ENCODE measurements at places on chromosomes 16 and 17.

- H3K27me3 ChIP-seq, result peaks cover 5% of the 10 kb centered on the region
- peaks cover 25% of the 10 kb centered on the region for H3K4me1 ChIP-seq
- DNase-seq, result no peak
- no peak overlapping the region for H3K4me3 ChIP-seq
Observed at GRCh38 chr17:65564793-65565192, 3.3 kb upstream of the AXIN2 start.

GRCh38 chr16:10088380-10088793 lies 93.8 kb downstream of the GRIN2A start:
- H3K27ac ChIP-seq, result no peak overlapping the region
- DNase-seq, result no peak
- H3K4me1 ChIP-seq, result no peaks in the 10 kb centered on the region
- no peaks in the 10 kb centered on the region for H3K27me3 ChIP-seq
- H3K36me3 ChIP-seq, result no peaks in the 10 kb centered on the region

DNA sequence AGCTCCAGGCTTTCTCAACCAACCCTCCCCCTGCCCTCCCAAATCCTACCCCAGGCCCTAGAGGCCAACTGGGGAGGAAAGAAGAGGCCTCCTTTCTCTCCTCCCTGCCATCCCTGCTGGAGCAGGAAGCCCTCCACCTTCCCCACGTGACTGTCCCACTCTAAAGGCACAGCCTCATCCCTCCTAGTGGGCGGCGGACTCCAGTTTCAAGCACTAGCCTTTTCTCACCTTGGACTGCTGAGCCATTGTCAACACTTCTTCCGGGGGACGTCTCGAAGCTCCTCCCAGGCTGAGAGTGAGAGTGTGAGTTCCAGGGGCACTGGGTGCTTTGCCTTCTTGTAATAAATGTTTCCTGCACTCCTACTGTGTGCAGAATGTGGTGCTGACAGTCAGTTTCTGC lies 21.4 kb upstream of the IRX6 start:
- no peak overlapping the region for H3K4me3 ChIP-seq
- no peak for DNase-seq
- H3K27me3 ChIP-seq, result peaks cover 16% of the 10 kb centered on the region
- no peak overlapping the region for H3K27ac ChIP-seq

- no peak for DNase-seq
- peaks cover 28% of the 10 kb centered on the region for H3K4me1 ChIP-seq
- peak overlapping the region; percentile 81 for H3K4me3 ChIP-seq
- H3K27ac ChIP-seq, result peak overlapping the region; percentile 60
- H3K27me3 ChIP-seq, result no peaks in the 10 kb centered on the region
Observed at GRCh38 chr17:81712468-81713003, 452 bp downstream of the SLC25A10 start.

Measured in activated CD4-positive, alpha-beta T cell treated with anti-CD3 and anti-CD28 coated beads, Interleukin-2, amount 10 ng/mL, durations not matched to agents 7 days and 5 days (primary cell).